Endothelial cell of umbilical vein (primary cell): ENCODE measurements at places on chromosomes 7 and 10.
A peak's percentile ranks its signal among the peaks of the same experiment; 100 is the strongest.

- no peak for DNase-seq
Measured at GRCh38 chr7:39446546-39446945, 119.7 kb upstream of the YAE1 start.

DNA sequence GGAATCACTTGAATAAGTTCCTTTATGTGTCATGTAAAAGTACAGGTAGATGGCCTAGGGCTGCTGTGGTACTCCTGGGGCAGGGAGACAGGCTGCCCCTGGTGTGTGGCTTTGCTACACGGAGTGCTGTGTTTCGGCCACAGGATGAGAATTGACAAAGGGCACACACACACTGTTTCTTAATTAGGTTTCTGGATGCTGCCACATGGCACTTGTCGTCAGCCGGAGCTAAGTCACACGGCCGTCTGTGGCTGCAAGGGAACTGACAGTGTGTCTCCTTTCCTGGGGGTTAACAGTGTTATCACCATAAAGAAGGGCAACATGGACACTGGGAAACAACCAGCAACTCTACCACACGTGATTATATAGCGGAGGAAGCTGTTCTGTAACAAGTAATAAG is 55.7 kb upstream of the CREB5 start:
- no peak for DNase-seq

- peak; percentile 12 for DNase-seq
Measured at GRCh38 chr7:86814661-86815379, 171.1 kb downstream of the GRM3 start.

GRCh38 chr7:140923358-140924006 is 1.2 kb downstream of the BRAF start:
- peak; percentile 45 for DNase-seq

DNA sequence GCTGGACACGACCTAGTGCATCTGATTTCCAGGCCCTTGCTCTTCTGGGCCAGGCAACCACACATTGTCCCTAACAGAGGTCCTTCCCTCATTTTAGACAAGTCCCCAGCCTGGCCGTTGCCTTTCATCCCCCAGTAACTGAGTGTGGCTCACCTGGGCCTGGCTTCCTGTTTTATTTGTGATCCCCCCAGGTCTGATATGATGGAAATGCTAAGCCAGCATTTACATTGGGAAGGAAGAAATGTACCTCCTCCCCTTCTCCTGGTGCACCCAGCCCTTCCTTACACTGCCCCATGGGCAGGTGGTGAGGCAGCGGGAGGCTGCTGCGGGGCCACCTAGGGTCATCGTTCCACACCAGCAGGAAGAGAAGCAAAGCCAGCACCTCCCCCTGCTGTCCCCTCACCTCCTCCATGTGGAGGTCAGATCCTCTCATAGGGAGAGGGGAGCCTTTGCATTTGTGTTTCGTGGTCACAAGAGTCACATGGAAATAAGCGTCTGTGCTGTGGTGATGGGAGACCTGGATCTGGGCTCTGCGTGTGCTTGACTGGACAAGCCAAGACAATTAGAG is 108.8 kb downstream of the GLRX3 start:
- DNase-seq = no peak

DNA sequence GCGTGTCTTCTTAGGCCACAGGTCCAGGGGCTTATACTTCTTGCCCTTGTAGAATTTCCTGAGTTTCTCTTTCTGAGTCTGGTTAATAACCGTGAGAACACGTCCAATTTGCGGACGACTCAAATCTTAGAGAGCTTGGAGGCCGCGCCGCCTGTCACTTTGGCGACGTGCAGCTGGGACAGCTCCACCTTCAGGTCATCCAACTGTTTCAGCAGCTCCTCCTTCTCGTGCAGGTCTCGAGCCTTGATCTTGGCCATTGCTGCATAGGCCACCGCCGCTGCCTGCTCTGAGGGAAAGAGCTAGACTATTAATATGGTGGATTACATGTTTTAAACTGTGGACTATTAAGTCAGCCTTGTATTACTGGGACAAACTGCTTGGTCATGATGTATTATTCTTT is 26.9 kb downstream of the EVX1 start:
- DNase-seq = no peak

GRCh38 chr10:16258291-16259040 is 178.3 kb upstream of the PTER start:
- no peak for DNase-seq

- no peak for DNase-seq
Measured at GRCh38 chr10:4824791-4825310, 1.2 kb upstream of the AKR1E2 start.

DNA sequence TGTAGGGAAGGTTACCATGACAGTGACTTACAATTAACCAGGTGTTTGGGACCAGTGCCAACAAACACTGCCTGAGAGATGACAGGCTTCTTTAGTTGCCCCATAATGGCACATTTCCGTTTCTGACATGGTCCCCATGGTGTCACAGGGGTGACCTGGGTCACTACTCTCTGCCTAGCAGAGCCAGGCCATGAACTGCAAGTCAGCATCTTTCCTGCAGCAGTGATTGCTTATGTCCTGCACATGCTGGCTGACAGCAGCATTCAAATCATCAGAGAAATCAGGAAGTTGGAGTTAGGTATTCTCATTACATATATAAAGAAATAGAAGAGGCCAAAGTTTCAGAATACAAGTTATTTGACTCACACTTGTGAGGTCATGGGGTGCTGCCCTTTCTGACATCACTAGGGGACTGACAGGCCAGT is 47.1 kb upstream of the ZNRF2 start:
- no peak for DNase-seq

- no peak for DNase-seq
Measured at GRCh38 chr7:3266240-3266639, 34.8 kb upstream of the SDK1 start.

DNA sequence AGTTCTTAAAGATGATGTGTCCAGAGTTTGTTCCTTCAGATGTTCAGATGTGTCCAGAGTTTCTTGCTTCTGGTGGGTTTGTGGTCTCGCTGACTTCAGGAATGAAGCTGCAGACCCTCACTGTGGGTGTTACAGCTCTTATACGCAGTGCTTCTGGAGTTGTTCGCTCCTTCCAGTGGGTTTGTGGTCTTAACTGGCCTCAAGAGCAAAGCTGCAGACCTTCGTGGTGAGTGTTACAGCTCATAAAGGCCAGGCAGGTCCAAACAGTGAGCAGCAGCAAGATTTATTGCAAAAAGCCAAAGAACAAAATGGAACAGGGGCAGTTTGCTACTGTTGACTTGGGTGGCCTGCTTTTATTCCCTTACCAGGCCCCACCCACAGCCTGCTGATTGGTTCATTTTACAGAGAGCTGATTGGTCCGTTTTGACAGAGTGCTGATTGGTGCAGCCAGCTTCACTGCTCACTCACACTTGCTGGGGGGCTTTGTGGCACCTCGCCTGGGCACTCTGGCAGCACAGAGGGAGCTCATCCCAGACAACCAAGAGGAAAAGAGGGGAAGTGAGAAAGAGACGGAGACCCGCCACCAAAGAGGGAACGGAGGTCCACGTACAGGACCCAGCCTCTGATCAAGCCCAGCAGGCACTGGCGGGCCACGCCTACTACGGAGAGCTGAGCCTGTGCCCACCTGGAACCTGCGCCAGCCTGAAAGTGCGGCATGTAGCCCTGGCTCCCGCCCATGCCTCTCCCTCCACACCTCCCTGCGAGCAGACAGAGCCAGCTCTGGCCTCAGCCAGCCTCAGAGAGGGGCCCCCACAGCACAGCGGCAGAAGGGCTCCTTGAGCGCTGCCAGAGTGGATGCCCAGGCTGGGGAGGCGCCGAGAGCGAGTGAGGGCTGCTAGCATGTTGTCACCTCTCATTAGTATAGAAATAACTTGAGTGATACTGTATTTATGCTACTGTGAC is 55.8 kb upstream of the SEMA3C start:
- DNase-seq = no peak

DNA sequence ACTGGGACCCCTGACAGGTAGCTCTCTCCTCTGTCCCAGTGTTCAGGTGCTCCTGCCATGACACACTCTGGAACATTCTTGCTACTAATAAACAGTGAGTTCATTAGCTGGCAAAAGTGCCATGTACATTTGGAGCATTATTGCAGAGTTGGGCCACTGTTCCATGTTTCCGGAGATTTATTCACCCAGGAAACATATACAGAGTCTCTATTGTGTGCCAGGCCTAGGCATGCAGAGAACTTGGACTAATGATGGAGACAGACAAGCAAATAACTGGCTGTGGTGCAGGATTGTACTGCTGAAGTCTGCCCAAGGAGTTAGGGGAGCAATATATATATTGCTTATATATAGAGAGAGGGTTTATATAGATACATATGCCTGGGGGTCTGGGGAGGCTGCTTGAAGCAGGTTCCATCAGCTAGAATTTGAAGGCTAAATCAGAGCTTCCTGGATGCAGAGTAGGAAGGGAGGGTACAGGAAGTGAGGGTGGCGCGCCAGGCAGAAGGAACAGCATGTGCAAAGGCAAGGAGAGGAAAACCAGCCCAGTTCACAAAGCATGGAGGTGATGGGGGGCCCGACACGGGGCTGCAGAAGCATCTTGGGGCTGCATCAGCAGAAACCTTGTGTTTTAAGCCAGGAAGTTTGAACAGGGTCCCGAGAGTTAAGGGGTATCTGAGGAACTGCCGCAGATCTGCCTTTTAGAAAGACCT is 22.7 kb upstream of the EEPD1 start:
- no peak for DNase-seq

GRCh38 chr7:48118041-48118440 is 29.0 kb downstream of the UPP1 start:
- DNase-seq = no peak

GRCh38 chr7:151062111-151062398 is 2.7 kb downstream of the SLC4A2 start:
- no peak for DNase-seq

DNA sequence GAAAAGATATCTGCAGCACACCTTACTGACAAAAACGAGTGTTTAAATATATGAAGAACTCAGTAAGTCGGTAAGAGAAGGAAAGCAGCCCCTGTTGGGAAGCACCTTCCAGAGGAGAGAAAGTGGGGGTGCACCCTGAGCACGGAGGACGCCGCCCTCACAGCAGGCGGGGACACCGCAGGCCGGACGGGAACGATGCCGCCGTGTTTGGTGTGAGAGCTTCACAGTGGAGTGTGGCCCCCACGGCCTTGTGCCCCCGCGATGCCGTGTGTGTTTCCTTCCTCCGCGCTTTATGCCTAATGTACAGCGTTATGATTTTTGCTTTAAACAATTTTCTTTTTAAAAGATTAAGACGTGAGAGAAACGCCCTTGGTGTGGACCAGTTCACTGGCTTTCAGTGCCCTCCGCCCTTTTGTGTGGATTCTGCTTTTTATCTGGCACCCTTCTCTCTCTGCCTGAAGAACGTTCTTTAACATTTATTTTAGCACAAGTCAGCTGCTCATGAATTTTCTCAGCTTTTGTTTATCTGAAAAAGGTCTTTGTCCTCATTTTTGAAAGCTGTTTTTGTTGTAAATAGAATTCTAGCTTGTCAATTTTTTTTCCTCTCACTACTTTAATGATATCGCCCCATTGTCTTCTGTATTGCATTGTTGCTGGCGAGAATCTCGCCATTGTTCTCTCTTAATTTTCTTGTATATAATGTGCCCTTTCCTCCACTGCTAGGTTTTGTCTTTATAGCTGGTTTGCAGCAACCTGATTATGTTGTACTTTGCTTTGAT is 110.7 kb downstream of the INPP5A start:
- DNase-seq = no peak

DNA sequence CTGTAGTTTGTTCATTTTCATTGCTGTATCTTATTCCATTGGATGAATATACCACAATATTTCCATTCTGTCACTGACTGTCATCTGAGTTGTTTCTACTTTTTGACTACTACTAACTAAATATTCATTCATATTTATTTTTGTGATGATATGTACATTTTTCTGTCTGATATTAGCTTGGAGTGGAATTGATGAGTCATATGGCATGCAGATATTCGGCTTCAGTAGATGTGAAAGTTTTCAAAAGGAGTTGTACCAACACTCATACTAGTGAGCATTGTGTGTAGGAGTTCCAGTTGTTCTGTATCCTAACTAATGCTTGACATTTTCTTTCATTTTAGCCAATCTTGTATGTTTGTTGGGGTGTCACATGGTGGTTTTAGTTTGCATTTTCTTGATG is 7.7 kb downstream of the RUNDC3B start:
- DNase-seq = no peak

DNA sequence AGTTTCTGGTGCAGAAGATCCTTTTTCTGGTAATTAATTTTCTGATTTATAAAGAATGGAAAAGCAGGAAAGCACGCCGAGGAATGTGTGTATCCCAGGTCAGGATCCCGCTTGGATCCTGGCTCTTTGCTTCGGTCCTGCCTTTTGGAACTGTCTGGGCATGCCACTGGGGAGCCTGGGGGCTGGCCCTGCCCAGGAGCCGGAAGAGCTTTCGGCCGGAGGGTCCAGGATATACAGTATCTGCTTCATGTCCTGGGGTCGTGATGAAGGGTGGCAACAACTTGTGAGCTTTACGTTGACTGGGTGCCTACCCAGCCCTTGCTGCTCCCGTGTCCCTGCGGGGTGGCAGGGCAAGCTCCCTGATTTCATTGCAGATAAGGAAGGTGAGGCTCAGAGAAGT is 2.4 kb downstream of the SH2D4B start:
- no peak for DNase-seq

GRCh38 chr10:34922138-34922537 is 107.0 kb upstream of the PARD3 start:
- DNase-seq = no peak

GRCh38 chr7:18890885-18891621 is 226.4 kb downstream of the TWIST1 start:
- DNase-seq = peak; percentile 43

DNA sequence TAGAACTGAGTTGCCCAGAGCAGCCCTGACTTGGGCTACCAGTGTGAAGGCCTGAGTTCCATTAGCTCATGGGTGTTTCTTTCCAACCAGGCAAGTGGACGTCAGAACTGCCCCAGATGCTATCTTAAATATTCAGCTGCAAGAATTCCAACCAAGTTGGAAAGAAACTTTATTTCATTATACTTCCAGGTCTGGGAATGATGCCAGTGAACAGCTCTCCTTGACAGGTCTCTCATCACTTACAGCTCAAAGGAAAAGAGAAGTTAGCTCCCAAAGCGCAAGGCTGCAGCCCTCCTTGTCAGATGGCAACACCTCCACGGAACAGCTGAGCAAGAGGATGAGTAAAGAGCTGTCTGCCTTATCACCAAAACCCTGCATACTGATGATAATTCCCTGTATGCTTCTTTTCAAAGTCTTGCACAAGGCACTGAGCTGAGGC is 255.5 kb upstream of the AOAH start:
- DNase-seq = no peak

DNA sequence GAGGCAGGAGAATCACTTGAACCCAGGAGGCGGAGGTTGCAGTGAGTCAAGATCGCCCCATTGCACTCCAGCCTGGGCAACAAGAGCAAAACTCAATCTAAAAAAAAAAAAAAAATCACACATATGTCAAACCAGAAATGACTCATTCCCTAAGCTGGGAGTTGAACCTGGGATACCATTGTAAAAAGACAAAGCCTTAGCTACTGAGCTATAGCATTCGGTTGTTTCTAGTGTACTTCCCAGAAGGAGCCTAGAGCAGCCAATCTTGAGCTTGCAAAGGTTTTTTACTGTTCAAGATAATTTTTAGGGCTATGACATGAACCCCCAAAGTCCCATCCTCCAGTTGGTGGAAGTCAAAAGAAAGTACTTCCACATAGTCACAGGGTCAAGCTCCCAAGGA is 87.9 kb downstream of the ZNF467 start:
- no peak for DNase-seq

GRCh38 chr10:132595854-132596253 is 58.3 kb downstream of the INPP5A start:
- DNase-seq = no peak
